ENCODE measurements at places on chromosomes 7 and 10.
A peak's percentile ranks its signal among the peaks of the same experiment; 100 is the strongest.

DNA sequence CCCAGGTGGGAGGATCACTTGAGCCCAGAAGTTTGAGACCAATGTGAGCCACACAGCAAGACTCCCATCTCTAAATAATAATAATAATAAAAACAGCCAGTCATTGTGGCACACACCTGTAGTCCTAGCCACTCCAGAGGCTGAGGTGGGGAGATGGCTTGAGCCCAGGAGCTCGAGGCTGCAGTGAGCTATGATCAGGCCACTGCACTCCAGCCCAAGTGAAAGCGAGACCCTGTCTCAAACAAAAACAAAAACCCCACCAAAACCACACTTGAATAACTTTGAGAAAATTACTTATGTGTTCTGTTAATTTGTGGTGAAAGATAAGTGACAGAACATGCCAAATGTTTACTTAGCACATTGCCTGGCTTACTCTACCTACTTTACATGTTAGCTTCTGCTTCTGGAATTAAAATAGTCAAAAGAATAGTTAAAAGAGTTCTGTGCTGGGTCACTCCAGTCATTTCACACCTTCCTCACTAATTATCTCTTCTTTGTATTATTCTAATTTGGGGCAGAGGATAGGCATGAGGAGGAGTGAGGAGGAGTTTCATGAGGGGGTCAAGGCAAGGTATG is 9.8 kb downstream of the TMEM60 start:
- no peak for DNase-seq

- peak; percentile 33 for DNase-seq
Observed at GRCh38 chr7:30974605-30975255, 11.0 kb downstream of the GHRHR start.

GRCh38 chr7:13321316-13321715 is 633.9 kb downstream of the ARL4A start:
- DNase-seq = no peak

DNA sequence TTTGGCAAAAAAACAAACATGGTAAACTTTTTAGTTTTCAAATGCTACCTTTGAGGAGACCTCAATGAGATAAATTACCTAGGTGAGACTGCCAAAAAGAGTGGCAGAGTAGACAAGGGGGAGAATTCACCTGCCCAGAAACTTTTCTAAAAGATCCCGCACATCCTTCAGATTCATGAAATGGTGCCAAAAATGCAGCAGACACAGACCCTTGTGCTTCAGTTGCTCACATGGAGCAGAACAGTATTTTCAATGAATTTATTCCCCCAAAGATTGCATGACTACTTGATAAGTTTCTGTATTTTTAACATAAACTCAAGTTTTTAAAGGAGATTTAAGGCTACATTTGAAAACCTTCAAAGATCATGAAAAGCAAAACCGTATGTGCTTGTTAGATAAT is 270.0 kb downstream of the TRIL start:
- DNase-seq = no peak

GRCh38 chr7:135884495-135885232 is 92.5 kb downstream of the MTPN start:
- no peak for DNase-seq

GRCh38 chr7:15848901-15849300 is 162.4 kb upstream of the MEOX2 start:
- DNase-seq = no peak

DNA sequence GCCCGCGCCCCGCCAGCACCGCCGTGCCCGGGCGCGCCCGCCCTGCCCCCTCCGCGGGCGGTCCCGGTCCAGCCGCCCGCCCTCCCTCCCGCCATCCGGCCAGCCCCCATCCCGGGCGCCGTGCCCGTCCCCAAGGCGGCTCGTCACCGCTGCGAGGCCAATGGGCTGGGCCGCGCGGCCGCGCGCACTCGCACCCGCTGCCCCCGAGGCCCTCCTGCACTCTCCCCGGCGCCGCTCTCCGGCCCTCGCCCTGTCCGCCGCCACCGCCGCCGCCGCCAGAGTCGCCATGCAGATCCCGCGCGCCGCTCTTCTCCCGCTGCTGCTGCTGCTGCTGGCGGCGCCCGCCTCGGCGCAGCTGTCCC is at the start of gene HTRA1:
HTRA1 (plus strand) TSS at position 187 of the 362 bp plus-strand sequence; CDS start at position 287, 100 bp downstream.
- DNase-seq = peak; percentile 75

- DNase-seq = no peak
Observed at GRCh38 chr10:101233863-101234262, 4.6 kb upstream of the LBX1 start.

- peak; percentile 58 for DNase-seq
Observed at GRCh38 chr10:17216217-17216900, 11.7 kb upstream of the VIM start.

Data from uterus (tissue), 4 donors.